ENCODE measurements at places on chromosomes 16 and 17.

DNA sequence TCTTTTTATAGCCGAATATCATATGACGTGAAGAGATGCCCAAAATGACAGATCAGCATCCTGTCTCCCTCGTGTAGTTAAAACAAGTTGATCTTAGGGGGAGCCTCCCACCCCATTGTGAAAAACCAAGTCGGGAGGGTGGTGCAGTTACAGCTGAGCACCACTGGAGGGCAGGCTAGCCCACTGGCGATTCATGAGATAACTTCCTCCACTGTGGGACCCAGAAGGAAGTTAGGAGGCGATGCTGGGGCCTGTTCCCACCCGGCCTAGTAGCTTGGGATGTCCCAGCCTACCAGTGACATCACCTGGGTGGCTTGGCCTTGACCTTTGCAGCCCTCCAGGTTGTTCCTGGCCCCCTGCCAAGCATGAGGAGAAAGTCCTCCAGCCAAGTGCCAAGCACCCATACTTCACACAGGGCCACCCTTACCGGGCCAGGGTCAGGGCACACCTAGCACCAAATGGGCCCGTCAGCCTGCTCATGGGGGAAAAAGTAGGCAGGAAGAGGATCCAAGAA, 8.1 kb upstream of the CPNE2 start:
- DNase-seq = peak; percentile 47

DNA sequence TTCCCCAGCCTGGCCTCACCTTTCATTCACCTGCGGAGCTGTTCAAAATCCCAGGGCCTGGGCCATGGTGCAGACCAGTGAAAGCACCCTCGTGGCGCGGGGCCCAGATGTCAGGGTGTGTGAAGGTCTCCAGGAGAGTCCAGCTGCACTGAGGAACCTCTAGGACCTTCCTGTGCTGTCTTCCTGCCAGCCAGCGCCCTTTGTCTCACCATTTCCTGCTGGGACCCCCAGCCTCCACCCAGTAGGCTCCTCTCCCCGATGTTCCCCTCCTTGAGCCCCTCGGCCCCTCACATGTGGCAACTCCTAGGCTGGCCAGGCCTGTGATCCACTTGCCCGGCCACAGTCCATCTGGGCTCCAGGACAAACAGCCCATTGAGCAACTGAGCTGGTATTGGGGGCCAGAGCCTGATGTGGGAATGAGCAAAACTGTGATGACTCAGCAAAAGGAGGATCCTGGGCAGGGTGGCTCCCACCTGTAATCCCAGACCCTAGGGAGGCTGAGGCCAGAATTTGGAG, 677 bp downstream of the SULT1A2 start:
- no peak for DNase-seq

- no peak for DNase-seq
Measured at GRCh38 chr17:78458736-78459335, 80.4 kb downstream of the PGS1 start.

DNA sequence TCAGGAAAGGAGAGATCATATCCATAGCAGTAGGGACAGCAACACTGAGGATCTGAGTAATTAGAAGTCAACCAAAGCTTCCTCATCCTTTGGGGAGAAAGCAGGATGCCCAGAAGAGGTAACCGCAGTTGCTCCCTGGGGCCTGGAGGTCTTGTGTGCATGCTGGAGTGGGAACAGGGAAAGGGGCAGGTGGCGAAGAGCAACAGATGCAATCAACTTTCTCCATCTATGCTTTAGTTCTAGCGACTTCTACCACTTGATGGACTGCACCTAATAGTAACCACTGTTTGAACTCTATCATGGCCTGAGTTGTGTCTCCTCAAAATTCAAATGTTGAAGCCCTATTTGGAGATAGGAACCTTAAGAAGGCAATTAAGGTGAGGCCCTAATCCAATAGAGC, 503.8 kb downstream of the NPIPA7 start:
- DNase-seq = no peak

- DNase-seq = no peak
Measured at GRCh38 chr16:86452451-86452850, 57.9 kb upstream of the FOXF1 start.

DNA sequence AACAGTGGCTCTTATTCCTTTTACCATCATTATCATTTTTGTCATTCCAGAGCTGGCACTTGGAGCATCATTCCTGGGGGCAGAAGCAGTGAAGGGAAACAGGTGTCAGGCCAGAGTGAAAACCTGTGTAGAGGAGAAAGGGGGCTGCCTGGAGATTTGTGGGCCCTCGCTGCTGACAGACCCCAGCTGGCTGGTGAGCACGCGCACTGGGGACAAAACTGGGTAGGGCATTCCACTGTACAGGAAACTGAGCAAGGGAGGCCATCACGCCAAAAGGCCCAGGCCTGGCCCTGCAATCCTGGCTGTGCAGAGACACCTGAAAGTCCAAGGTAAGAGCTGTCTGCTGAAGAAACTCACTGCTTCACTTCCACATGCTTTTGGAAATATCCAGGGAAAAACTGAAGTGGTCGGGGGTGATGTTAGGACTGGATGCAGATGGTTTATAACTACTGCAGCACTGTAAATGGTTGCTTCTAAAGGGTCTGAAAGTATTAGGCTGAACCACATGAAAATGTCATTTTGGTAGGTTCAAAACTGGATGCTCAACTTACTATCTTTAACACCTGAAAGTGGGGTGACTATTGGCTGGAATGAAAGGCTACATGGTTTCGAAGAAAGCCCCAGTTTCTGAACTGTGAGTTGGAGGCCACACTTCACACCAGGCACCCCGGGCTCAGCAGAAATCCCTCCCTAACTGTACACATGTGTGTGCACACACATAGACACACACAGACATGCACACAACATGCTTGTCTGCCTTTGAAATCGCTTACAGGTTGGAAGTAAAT, 225.0 kb downstream of the C16orf78 start:
- no peak for DNase-seq

DNA sequence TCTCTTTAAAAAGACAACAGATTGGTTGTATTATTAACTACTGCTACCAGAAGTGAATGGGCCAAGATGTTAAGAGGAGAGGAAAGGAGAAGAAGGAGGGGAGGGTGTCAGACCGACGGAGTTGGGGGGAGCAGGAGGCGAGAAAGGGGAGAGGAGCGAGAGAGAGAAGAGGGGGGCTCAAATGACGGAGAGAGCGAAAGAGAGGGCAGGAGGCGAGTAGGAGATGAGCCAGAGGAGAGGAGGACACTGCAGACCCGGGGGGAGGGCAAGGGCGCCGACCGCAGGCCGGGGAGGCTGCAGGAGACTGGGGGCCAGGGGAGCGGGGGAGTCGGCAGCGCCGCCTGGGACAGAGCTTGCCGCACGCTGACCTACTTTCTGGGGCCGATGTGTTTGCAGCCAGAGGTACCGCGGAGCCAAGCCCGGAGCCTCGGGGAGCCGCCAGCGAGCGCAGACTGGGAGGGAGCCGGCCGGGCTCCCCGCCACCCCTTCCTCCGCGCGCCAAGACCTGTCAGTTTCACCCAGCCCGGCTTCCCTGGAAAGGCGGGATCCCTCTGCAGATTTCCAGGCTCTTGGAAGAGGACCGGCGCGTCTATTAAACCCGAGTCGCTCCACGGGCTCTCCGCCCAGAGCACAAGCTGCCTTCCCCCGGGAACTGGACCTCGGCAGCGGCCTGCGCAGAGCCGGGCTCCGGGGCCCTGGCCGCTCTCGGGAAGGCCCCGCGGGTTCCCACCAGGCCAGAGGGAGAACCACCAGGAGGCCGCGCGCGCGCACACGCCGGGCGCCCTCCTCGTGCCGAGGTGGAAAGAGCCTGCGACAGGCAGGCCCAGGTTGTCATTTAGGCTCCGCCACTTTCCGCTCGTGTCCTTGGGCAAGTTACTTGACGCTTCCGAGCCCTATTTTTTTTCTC, 74.6 kb downstream of the CMC2 start:
- no peak for DNase-seq

DNA sequence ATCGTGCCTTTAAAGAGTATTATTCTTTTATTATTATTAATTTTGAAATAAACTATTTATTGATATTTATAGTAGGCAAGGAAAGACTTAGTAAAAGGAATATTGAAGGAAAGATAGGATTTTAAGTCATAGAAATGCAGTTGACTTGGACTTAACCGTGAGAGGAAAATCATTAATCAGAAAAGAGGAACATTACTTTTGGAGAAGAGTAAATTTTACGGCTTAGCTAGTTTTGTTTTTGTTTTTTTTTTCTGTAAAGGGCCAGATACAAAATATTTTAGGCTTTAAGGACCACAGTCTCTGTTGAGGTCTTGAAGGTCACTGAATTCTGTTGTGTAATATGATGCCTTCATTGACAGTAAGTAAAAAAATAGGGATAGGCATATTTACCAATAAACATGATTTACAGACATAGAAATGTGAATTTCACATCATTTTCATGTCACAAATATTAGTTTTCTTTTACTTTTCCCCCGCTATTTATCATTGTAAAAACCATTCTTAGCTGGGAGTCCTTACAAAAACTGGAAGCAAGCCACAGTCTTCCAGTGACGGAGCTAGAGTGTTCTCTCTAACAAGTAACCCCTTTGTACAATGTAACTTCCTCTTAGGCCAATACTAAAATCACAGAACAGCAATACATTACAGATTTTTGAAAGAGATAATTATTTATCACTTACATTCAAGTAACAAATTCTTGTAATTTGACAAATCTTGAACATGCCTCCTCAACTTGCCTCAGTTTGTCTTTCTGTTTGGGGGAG, 2.3 kb upstream of the KCNJ16 start:
- no peak for DNase-seq

GRCh38 chr16:4327386-4328045, 11.6 kb downstream of the GLIS2 start:
- no peak for DNase-seq

- peak; percentile 37 for DNase-seq
Measured at GRCh38 chr17:81097134-81097942, 62.4 kb downstream of the BAIAP2 start.

- DNase-seq = no peak
Measured at GRCh38 chr16:26071101-26071866, 379.5 kb downstream of the HS3ST4 start.

All from stimulated activated CD8-positive, alpha-beta memory T cell treated with anti-CD3 and anti-CD28 coated beads, Interleukin-7, amount 100 ng/mL, for 1 hour (primary cell).